ENCODE measurements at places on chromosomes 2 and 18.

GRCh38 chr18:46019936-46020335, 52.1 kb downstream of the PSTPIP2 start:
- DNase-seq: no peak

GRCh38 chr2:188345020-188345419, 53.3 kb downstream of the GULP1 start:
- DNase-seq: no peak

- no peak for DNase-seq
Observed at GRCh38 chr2:76323381-76323780, 612.7 kb upstream of the GCFC2 start.

DNA sequence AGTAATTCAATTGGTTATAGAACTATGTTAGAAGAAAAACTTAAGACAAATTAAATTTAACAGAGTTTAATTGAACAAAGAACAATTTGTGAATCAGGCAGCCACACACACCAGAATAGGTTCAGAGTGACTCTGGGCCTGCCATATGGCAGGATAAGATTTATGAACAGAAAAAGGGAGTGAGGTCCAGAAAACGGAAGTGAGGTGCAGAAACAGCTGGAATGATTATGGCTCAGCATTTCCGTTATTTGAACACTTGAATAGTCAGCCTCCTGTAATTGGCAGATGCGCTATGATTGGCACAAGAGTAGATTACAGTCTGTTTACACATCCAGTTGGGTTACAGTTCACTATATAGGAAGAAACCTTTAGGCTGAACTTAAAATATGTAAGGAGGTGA, 99.0 kb downstream of the MBD2 start:
- no peak for DNase-seq

DNA sequence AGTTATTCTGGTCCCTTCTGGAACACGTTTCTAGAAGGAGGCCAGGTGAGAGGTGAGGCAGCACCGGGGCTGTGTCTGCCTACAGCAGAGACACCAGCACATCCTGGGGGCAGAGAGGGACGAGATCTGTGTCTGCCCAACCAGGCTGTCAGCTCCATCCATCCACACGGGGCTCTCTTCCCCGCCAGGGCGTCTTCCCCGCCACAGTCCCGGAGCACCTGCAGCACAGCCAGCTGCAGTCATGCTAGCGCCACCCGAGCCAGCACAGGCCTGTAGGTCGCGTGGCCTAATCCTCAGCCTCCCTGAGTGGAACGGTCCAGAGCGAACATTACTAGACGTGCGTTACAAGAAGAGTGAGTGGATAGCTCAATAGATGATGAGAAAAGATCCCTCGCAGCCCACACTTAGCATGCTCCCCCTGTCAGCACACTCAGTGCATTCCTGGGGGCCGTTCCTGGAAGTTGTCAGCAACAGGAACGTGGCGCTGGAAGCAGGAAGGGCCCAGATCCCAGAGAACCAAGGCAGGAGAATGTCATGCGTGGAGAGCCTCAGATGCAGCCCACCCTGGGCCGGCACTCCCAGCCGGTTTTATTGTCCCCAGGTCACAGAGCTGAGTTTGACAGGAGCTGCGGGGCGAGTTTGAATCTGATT, 179.0 kb downstream of the TWIST2 start:
- no peak for DNase-seq

DNA sequence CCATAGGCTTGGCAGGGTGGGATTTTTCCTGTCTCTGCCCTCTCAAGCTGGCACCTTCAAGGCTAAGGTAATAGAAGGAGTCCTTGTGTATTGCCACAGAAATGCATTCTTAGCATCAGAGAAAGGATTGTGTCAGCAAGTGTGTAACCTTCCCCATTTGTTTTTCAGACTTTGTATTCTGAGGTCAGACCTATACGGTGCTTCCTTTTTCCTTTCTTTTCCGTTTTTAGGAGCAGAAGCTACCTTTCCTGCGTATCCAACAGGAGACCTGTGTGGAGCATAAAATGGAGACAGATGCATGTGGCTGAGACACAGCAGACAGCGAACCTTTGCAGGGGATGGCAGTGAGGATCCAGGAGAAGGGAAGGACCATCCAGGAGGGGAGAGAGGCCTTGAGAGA, 46.6 kb downstream of the ARL5A start:
- no peak for DNase-seq

DNA sequence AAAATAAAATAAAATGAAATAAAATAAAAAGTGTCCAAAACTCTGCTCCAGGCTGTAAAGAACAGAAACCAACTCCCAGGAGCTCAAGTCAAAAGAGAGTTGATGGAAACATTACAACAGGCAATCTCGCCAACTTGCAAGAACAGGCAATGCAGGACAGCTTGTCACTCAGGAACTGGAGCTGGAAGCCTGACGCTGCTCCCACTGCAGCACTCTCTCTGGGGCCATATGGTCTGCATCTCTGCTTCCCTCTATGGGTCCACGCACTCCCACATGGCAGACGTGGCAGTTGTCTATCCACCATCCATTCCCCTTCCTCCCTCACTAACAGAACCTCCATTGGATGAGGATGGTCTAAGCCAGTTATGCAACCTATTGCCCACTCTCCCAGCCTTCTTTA, 23.3 kb upstream of the ARPC2 start:
- DNase-seq: no peak

- no peak for DNase-seq
Observed at GRCh38 chr2:120765678-120766469, 30.2 kb downstream of the GLI2 start.

DNA sequence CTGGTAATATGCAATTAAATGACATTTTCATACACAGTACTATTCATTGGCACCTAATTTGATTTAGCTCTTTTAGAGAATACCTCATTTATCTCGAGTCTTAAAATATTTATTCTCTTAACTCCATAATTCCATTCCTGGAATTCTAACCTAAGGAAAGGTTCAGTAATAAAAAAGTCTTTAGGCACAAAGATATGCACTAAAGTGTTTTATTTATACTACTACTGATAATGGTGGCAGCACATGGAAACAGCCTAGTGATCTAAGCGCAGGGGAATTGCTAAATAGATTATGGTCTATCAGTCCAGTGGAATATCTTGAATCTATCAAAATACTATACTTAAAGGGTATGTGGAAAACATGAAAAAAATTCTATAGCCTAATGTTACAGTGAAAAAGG, 142.5 kb upstream of the LTBP1 start:
- no peak for DNase-seq

DNA sequence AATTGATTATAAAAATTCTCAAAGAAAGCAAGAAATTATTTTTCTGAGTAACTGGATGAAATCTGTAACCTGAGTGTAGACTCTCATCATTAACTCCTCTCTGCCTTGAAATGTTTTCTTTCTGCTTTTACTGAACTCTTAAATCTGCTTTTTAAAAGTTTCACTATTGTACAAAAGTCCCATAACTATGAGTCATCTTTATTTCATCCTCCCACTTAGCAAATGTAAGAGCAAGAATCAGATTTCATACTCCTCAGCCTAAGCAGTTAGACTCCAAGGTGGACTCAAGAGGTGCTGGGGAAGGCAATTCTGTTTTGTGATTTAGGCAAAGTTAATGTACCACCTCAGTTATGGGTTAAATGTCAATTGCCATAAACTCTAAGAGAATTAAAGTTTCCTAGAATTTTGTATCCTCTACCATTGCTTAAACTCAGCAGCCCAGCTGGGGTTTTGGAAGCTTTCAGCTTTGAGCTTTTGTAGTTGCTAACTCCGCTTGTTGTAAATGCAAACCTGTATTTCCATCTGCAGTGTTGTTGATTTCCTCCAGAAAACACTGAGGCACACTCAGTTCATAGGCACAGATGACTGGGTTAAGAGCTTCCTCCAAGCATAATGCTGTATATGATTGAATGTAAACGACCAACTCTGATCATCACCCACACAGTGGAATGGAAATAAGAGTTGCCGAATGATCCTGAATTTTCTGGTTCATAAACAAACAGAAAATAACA, 268.8 kb downstream of the ARHGAP15 start:
- DNase-seq: no peak

DNA sequence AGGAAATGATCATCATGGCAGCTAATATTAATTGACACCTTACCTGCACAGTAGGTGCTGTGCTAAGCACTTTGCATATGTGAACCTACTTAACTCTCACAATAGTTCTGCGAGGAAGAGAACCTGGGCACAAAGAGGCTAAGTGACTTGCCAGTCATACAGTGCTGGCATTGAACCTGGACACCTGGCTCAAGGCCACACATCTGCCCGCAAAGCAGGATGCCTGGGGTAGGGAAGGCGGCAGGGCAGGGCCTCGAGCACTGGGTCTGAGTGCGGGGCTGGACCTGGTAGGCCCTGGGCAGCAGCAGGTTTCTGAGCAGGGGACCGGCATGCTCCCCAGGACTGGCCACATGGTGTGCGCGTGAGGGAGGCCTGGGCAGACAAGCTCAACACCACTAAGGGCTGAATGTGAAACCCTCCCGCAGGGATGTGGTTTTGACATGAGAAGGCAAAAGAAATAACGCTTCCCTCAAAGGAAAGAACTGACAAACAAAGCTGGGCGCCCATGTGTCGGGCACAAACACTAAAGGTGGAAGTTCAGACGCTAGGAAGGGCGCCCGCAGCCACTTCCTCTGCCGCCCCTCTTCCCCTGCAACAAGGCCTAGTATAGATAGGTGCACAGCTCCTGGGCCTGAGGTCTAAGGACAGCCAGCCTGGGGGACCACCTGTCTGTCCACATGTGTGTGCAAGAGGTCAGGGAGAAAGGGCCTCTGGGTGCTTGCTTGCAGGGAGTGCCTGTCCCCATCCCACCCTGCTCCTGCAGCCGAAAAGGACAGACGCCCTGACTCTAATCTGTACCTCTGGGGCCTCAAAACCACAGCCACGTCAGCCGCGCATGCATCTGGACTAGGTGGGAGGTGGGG, 92.5 kb downstream of the ZFP36L2 start:
- DNase-seq: no peak

DNA sequence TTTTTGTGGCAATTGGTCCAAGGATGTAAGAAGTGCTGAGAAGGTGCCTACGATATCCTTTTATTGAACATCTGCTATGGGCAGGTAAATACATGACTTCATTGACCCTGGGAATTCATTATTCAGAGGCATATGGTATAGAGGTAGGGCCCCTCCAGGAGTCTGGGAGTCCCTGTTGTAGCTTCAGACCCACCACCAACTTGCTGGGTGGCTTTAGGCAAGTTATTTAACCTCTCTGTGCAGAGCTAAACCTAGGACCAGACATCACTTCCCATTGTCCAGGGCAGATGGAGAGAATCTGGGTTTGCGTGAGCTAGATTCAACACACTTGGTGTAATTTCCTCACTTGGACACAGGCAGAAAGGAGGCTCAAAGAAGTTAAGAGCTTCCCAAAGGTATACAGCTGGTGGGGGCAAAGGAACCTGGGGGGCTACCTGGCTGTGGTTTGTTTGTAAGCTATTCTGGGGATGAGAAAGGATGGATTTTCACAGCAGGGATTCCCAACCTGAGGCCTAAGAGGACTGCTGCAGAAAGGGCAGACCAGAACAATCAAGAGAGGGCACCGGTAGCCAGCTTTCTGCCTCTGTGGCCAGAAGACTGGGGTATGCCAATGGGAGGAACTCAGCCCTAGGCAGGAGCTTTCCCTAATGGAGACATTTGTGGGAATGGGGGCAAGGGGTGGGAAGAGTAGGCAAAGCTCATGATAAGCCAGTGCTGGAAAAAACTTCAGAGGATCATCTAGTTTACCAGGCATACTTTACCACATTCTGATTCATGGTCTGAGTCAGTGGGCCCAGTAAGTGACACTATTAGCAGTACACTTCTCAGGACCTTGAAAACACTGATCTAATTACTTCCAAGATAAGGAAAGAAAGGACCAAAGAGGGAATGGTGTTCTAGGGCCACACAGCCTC, 102.7 kb upstream of the SMAD2 start:
- DNase-seq: no peak

DNA sequence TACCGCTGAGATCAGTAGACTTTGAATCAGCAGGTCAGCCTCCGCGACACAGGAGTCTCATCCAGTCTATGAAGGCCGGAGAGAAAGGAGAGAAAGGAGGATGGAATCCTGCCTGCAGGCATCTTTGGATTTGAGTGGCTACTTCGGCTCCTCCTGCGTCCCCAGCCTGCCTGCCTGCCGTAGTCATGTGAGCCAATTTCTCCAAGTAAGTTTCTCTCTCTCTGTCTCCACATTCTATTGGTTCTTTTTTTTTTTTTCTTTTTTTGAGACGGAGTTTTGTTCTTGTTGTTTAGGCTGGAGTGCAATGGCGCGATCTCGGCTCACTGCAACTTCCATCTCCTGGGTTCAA, 16.7 kb downstream of the PDCD1 start:
- no peak for DNase-seq

DNA sequence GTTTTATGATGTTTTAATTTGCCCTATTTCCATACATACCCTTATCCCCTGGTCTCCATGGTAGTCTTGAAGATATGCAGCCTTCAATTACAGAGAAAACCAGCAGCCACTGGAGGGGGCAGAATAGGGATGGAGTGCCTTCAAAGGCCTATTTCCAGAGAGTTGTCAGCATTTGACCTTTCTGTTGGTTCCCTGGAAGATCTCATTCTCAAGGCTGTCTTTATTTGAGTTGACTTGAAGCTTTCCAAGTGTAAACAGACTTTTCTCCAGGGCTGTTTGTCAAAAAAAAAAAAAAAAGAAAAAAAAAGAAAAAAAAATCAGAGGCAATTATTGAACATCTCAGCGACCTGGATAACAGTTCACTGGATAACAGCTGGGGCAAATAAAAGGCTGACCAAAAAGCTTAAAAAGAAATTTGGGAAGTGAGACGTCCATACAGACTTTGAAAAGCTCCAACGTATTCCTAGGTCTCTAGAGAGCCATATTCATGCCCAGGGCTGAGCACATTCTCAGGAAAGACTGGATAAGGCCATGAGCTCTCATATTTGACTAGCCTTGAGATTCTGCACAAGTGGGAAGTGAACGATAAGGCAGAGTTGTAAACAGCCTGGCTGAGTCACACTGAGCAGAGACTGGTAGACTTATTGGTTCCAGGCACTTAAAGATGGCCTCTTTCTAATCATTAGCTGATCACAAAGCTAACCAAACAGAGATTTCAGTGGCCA, 126.6 kb downstream of the VAPA start:
- no peak for DNase-seq

GRCh38 chr2:74501335-74502071, 2.1 kb upstream of the LBX2 start:
- DNase-seq: no peak

- no peak for DNase-seq
Observed at GRCh38 chr2:218476676-218477075, 57.8 kb downstream of the VIL1 start.

DNA sequence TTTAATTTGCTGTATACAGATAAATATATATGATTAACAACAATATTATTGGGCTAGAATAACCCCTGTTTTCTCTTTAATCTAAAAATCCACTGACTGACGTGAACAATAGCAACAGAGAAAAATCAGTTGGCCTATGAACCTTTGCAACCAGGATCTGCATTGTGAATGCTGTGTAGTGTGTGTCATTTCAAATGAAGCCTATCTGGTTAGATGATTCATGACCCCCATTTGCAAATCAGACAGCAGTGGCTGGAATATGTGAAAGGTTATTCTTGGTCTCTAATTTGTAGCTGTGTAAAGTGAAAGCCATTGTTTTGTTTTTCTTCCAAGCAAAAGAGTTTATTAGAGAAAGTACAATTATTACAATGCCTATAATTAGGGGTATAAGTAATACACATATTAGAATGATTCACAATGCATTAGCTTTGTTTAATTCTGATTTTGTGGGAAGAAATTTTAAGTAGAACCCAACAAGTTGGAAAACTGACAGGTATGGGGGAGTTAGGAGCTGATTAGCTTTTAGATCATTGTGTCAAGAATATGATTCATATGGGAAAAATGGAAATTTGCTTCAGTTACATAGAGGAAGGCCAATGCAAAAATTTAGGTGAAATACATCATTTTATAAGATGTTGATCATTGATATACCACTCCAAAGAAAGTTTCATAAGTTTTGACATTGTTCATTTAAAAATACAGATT, 1362.2 kb upstream of the TMEFF2 start:
- DNase-seq: no peak

GRCh38 chr2:65177751-65178442, 48.0 kb upstream of the RAB1A start:
- DNase-seq: no peak
